ENCODE measurements at places on chromosomes 7 and 10.

DNA sequence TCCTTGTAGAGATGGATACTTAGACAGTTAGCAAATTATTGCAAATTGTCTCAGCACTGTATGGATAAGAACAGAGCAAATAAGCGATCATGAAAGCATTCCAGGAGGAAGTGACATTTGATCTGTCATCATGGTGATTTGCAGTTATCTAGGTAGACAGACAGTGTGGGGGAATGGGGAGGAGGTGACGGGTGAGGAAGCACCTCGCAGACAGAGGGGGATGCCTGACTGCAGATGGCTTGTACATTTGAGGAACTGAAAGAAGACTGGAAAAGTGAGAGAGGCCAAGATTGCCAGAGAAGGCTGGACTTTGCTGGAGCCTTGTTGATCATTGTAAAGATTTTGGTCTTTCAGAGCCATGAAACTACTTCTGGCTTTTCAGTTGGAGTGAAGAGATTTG, 318.2 kb upstream of the CELF2 start:
- no peaks in the 10 kb centered on the region for H3K27me3 ChIP-seq
- no peak for DNase-seq
- no peaks in the 10 kb centered on the region for H3K36me3 ChIP-seq
- no peak overlapping the region for H3K27ac ChIP-seq

DNA sequence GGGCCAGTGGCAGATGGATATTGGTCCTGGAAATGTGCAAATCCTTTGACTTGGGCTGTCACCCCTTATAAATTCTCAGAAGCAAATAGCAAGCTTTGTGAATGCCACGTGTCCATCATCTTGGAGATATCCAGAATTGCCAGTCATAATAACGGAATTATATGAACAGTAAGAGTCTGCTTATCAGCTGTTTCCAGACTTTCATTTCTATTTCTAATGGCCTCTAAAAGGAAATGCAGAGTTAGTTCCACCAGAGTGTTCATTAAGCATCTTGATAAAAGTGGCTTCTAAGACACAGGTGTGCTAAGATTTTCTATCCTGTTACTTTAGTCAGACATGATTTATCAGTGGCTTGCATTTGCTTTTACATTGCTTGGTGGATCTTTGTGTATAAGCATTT, 87.4 kb downstream of the RAMP3 start:
- peaks cover 5% of the 10 kb centered on the region for H3K4me1 ChIP-seq
- H3K4me3 ChIP-seq: no peak overlapping the region
- H3K36me3 ChIP-seq: no peaks in the 10 kb centered on the region
- no peak overlapping the region for H3K27ac ChIP-seq
- H3K27me3 ChIP-seq: no peaks in the 10 kb centered on the region

- H3K4me1 ChIP-seq: no peaks in the 10 kb centered on the region
- H3K4me3 ChIP-seq: no peak overlapping the region
- no peaks in the 10 kb centered on the region for H3K27me3 ChIP-seq
- no peak for DNase-seq
Observed at GRCh38 chr7:126608339-126608776, 644.4 kb downstream of the GRM8 start.

- no peaks in the 10 kb centered on the region for H3K36me3 ChIP-seq
- no peaks in the 10 kb centered on the region for H3K27me3 ChIP-seq
- no peak overlapping the region for H3K27ac ChIP-seq
- no peaks in the 10 kb centered on the region for H3K4me1 ChIP-seq
Observed at GRCh38 chr7:117550625-117551024, 70.8 kb downstream of the CFTR start.

DNA sequence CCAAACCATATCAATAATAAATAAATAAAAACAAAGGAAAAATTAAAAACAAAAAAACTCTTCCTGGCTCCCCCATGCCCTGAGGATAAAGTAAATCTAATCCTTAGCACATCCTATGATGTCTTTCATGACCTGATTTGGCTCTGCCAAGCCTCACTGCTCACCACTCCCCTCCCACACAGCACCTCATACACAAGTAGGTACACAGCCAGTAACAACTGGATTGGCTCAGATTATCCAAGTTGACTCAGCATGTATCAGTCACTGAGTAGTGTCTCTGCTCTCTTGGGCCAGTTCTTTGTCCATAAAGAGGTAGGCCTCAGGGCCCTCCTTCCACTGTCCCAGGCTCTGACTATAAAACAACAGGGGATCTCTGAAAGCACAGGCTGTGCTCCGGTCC, 99.6 kb downstream of the STRA8 start:
- no peak overlapping the region for H3K4me3 ChIP-seq
- no peak for DNase-seq
- H3K4me1 ChIP-seq: peaks cover 8% of the 10 kb centered on the region
- no peaks in the 10 kb centered on the region for H3K27me3 ChIP-seq
- H3K36me3 ChIP-seq: no peaks in the 10 kb centered on the region

GRCh38 chr7:16637379-16637778, 8.2 kb downstream of the ANKMY2 start:
- H3K27me3 ChIP-seq: no peaks in the 10 kb centered on the region
- no peaks in the 10 kb centered on the region for H3K4me1 ChIP-seq
- peaks cover 3% of the 10 kb centered on the region for H3K36me3 ChIP-seq

- no peaks in the 10 kb centered on the region for H3K36me3 ChIP-seq
- no peak overlapping the region for H3K4me3 ChIP-seq
- no peak overlapping the region for H3K27ac ChIP-seq
Observed at GRCh38 chr10:3563298-3563697, 221.7 kb downstream of the KLF6 start.

- no peak for DNase-seq
- H3K27me3 ChIP-seq: no peaks in the 10 kb centered on the region
Observed at GRCh38 chr7:18354108-18355085, 141.2 kb upstream of the HDAC9 start.

Data from spinal cord (tissue), 10 donors.